ENCODE measurements at places on chromosomes 12 and 14.

DNA sequence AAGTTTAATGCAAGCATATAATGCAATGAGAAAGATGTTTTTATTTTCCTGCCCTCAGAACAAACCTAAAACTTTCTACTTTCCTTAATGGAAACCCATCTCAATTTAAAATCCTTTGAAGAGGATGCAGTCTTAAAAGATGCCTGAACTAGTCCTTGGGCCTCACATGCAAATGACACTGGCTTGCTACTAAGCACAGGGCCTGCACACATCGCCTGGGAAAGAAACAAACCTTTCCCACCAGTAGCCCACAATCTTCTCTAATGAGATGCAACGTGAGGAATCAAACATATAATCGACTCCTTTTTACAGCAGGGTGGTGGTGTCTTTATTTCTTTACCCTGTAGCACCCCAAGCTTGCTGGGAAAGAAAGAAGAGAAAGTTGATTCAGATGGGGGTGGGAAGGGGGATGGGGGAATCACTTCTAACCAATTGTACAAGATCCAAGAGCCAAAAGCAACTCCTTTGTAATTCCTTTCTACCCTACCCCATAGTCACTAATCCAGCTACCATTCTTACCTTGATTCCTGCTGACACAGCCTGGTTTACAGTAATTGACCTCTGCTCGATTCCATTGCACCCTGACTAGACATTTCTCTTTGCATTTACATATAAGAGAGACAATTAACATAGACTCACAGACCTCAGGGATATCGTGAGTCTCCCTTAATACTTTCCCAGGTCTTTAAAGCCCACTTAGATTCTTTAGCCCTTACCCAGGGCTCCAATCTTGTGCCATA is 69.5 kb upstream of the FERMT2 start:
- no peak overlapping the region for H3K4me3 ChIP-seq
- H3K27me3 ChIP-seq, result no peaks in the 10 kb centered on the region
- H3K27ac ChIP-seq, result no peak overlapping the region
- DNase-seq, result no peak
- no peaks in the 10 kb centered on the region for H3K36me3 ChIP-seq

GRCh38 chr14:22532345-22533056 is 56.5 kb downstream of the DAD1 start:
- peaks cover 20% of the 10 kb centered on the region for H3K4me1 ChIP-seq
- DNase-seq, result no peak
- no peaks in the 10 kb centered on the region for H3K36me3 ChIP-seq
- no peak overlapping the region for H3K4me3 ChIP-seq
- no peak overlapping the region for H3K27ac ChIP-seq

- H3K4me3 ChIP-seq, result peak overlapping the region; percentile 44
Measured at GRCh38 chr14:68506021-68506644, 286.7 kb downstream of the ZFP36L1 start.

DNA sequence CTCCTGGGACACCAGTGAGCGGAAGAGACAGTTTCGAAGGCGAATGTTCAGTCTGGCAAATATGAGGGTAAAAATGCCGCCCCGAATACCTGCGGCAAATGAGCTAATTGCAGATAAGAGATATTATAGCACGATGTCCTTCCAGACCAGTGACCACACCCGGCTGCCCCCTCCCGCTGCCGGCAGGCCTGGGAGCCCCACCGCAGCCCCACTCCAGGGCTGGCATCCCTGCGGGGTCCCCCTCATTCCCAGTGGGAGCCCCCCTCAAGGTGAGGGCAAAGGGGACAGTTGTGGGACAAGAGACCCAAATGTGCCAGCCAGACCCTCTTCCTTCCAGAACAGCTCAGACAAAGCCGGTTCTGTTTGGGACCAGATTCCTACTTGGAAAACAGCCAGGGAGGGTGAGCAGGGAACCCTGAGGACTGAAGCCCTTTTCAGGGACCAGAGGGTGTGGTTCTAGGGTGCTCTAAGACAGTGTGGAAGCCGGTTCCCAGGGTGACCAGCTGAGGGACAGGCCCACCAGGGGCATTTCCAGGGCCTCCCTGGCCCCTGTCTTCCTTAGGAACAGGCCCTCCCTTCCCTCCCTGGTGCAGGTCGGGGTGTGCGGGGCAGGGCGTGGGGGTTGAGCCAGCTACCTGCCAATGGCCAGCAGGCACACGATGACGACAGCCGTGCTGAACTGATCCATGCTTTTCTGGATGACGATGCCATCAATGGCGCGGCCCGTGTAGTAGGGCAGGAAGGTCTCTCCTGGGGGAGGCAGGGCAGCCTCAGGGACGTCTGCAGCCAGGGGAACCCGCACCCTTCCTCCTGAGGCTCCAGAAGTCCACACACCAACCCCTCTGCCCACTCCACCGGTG is 16.2 kb downstream of the ABCB9 start:
- H3K27me3 ChIP-seq, result no peaks in the 10 kb centered on the region
- no peak overlapping the region for H3K27ac ChIP-seq
- H3K4me1 ChIP-seq, result peaks cover 28% of the 10 kb centered on the region
- no peak for DNase-seq
- no peak overlapping the region for H3K4me3 ChIP-seq

GRCh38 chr12:15038137-15038536 is 65.3 kb downstream of the PDE6H start:
- no peak for DNase-seq
- H3K4me3 ChIP-seq, result no peak overlapping the region
- no peak overlapping the region for H3K27ac ChIP-seq
- H3K27me3 ChIP-seq, result no peaks in the 10 kb centered on the region
- H3K4me1 ChIP-seq, result no peaks in the 10 kb centered on the region

- no peaks in the 10 kb centered on the region for H3K4me1 ChIP-seq
- no peak overlapping the region for H3K4me3 ChIP-seq
- no peaks in the 10 kb centered on the region for H3K36me3 ChIP-seq
- peaks cover 25% of the 10 kb centered on the region for H3K27me3 ChIP-seq
- no peak overlapping the region for H3K27ac ChIP-seq
Measured at GRCh38 chr14:61262082-61262481, 19.1 kb downstream of the TMEM30B start.

GRCh38 chr12:56836317-56836716 is 73.2 kb downstream of the HSD17B6 start:
- DNase-seq, result peak; percentile 92
- peak overlapping the region; percentile 34 for H3K4me3 ChIP-seq
- H3K27me3 ChIP-seq, result no peaks in the 10 kb centered on the region
- peak overlapping the region; percentile 83 for H3K27ac ChIP-seq

DNA sequence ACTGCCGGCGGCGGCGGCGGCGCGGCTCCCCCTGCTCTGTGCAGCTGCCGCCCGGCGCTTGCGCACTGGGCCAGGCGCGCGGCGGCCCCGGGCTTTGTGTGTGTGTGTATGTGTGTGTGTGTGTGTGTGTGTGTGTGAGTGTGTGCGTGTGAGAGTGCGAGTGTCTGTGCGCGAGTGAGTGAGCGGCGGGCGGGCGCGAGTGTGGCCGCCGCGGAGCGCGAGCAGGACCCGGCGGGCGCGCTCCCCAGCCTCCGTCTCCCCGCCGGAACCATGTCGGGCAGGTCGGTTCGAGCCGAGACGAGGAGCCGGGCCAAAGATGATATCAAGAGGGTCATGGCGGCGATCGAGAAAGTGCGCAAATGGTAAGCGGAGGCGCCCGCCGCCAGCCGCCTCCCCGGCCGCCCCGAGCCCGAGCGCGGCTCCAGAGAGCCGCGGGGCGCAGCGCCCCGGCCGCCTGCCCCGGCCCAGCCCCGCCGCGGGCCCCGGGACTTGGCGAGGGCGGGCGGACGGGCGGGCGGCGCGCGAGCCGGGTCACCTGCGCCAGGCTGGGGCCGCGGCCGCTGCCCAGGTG is at the start of gene BCL7A:
BCL7A (plus strand) TSS at position 63 of the 571 bp plus-strand sequence; CDS start at position 271, 208 bp downstream.
- H3K4me3 ChIP-seq, result peak within 1 kb of the TSS; percentile 94
- peak; percentile 60 for DNase-seq
- H3K27ac ChIP-seq, result peak within 1 kb of the TSS; percentile 76
- H3K36me3 ChIP-seq, result peaks cover 7% of the 10 kb centered on the region
- H3K27me3 ChIP-seq, result no peaks in the 10 kb centered on the region

DNA sequence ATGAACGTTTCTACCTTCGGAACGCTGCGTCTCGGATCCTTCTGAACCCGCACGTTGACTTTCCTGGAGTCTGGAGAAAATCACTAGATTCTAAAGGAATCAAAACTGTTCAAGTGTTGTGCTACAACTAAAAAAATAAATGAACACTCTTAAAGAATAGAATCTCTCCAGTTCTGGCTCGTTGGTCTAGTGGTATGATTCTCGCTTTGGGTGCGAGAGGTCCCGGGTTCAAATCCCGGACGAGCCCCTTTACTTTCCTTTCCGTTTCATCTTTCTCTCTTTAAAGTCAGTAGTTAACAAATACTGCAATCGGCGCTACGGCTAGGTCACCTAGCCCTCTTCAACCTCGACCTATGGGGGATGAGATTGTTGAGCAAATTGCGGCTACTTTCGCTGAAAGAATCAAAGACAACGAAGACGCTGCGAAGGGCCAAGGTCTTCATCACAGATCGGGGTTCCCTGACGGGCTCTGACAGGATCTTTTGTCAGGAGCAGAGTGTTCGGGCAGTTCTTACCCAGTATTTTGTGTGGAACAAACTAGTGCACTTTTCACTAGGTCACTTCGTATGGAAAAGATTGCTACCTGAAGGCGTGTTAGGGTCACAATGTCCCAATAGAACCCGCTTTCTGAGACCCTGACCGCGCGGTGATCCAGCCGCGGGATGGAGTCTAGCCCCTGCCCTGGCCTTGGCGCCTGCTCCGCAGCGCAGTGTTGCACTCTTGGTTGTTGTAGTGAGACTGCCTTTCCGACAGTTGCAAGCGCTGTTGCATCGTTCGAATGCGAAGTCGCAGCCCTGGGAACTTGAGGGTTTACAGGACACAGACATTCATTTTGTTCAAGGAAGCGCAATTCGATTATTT is 8.4 kb downstream of the OR6S1 start:
- peak overlapping the region; percentile 48 for H3K27ac ChIP-seq
- H3K27me3 ChIP-seq, result no peaks in the 10 kb centered on the region
- DNase-seq, result peak; percentile 82
- H3K36me3 ChIP-seq, result peaks cover 22% of the 10 kb centered on the region

DNA sequence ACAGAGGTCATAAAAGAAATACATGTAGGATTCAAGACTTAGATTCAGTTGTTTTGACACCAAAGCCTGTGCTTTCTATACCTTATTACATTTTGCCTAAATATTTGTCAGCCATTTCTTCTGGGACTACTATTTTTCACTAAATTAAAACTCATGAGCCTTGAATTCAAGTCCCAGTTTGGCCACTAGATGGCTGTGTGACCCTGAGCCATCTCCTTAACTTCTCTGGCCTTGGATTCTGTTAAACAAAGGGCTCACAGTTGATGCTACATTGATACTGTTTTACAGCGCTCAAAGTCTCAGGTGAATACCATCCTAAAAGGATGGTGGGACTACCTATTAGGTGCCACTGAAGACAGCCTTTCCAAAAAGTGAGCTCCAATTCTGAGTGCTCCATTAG is 39.6 kb upstream of the CCDC198 start:
- no peak overlapping the region for H3K27ac ChIP-seq
- no peaks in the 10 kb centered on the region for H3K36me3 ChIP-seq
- H3K4me3 ChIP-seq, result no peak overlapping the region
- H3K4me1 ChIP-seq, result no peaks in the 10 kb centered on the region
- H3K27me3 ChIP-seq, result no peaks in the 10 kb centered on the region

- no peak for DNase-seq
- no peaks in the 10 kb centered on the region for H3K36me3 ChIP-seq
- no peaks in the 10 kb centered on the region for H3K27me3 ChIP-seq
- no peak overlapping the region for H3K27ac ChIP-seq
Measured at GRCh38 chr14:80456209-80456608, 244.9 kb upstream of the DIO2 start.

DNA sequence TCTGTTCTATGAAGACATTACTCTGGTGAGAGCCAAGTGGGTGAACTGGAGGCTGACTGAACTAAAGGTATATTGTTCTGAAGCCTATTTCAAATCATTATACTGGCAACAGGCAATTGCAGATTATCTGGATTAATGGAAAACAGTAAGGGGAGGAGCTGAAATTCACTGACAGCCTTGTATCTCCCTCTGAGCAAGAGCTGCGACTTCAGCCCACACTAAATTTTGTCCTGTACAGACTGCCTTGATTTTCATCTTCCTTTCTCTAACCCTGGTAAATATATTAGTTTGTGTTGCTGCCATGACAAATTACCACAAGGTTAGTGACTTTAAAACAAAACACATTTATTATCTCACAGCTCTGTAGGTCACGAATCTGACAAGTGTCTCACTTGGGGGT is 231.1 kb downstream of the SLC2A13 start:
- no peaks in the 10 kb centered on the region for H3K4me1 ChIP-seq
- no peak overlapping the region for H3K27ac ChIP-seq
- H3K36me3 ChIP-seq, result no peaks in the 10 kb centered on the region
- DNase-seq, result no peak
- no peak overlapping the region for H3K4me3 ChIP-seq
- H3K27me3 ChIP-seq, result no peaks in the 10 kb centered on the region

GRCh38 chr12:64059685-64060084 is 162.4 kb downstream of the KICS2 start:
- H3K4me1 ChIP-seq, result no peaks in the 10 kb centered on the region
- no peaks in the 10 kb centered on the region for H3K27me3 ChIP-seq
- no peak for DNase-seq
- H3K4me3 ChIP-seq, result no peak overlapping the region

GRCh38 chr14:35688126-35688826 is 120.8 kb downstream of the RALGAPA1 start:
- no peak for DNase-seq
- no peaks in the 10 kb centered on the region for H3K27me3 ChIP-seq

DNA sequence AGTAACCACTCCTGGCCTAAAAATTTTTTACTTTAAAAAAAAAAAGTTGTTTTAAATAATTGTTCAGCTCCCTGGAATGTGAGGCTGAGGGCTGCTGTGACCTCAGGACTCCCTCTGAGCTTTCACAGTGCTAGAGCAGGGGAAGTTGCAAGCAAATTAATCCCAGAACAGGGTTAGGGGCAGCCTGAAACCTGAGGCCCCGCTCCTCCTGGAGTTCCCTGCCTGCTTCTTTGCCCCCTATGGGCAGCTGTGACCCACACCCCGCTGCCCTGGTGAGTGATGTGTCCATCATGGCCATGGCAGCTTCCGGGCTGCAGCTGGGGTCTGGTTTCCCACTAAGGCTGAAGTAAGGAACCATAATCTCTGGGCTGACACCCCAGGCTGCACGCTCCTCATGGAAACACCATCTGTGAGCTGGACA is 9.5 kb downstream of the RITA1 start:
- no peaks in the 10 kb centered on the region for H3K27me3 ChIP-seq
- H3K4me1 ChIP-seq, result peaks cover 15% of the 10 kb centered on the region
- H3K36me3 ChIP-seq, result peaks cover 31% of the 10 kb centered on the region
- H3K4me3 ChIP-seq, result no peak overlapping the region
- H3K27ac ChIP-seq, result peak overlapping the region; percentile 49

DNA sequence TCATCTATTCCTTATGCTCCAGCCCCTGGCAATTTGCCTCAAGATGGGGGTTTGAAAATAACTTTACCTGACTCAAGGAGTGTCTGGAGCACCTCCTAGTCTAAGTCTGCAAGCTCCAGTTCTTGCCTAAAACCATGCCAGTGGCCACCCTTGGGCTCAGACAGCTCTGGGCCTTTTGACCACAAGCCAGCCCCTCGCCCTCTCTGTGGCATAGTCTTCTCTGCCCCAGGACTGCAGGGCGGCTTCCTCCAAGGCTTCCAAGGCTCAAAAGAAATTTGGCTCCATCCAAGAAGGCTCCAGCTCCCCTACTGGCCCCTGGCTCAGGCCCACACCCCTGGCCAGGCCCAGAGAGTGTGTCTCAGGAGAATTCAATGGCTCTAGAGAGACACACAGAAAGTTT is 14.8 kb downstream of the ACVRL1 start:
- H3K27me3 ChIP-seq, result no peaks in the 10 kb centered on the region

GRCh38 chr12:64103825-64104740 is 118.0 kb downstream of the KICS2 start:
- peak; percentile 97 for DNase-seq
- no peaks in the 10 kb centered on the region for H3K27me3 ChIP-seq
- peaks cover 34% of the 10 kb centered on the region for H3K36me3 ChIP-seq
- peak overlapping the region; percentile 28 for H3K4me3 ChIP-seq
- peaks cover 33% of the 10 kb centered on the region for H3K4me1 ChIP-seq

GRCh38 chr12:59626382-59626781 is 30.6 kb downstream of the SLC16A7 start:
- H3K4me3 ChIP-seq, result no peak overlapping the region
- H3K4me1 ChIP-seq, result peaks cover 7% of the 10 kb centered on the region
- H3K27me3 ChIP-seq, result no peaks in the 10 kb centered on the region
- DNase-seq, result peak; percentile 70
- no peak overlapping the region for H3K27ac ChIP-seq

Measured in MCF 10A (cell line).